ENCODE measurements at places on chromosomes 5 and 9. TPM values are rescaled to one million over a fixed set of nuclear protein-coding genes. Genes with fewer than 3 reads are reported as not detected.

GRCh38 chr9:136525841-136526499, 19.9 kb downstream of the NOTCH1 start:
- peak overlapping the region; percentile 21 for H3K4me3 ChIP-seq
- no peaks in the 10 kb centered on the region for H3K27me3 ChIP-seq
- peak overlapping the region; percentile 84 for H3K27ac ChIP-seq

Gene RPL7A
- total RNA-seq, result 859 TPM

Gene ARSI
- total RNA-seq, result 0.16 TPM

GRCh38 chr5:170681013-170681433, 102.5 kb upstream of the GABRP start:
- no peak overlapping the region for H3K27ac ChIP-seq
- H3K36me3 ChIP-seq, result no peaks in the 10 kb centered on the region
- H3K27me3 ChIP-seq, result peaks cover 25% of the 10 kb centered on the region

Measured in left ventricle myocardium inferior (tissue), 1 donor.